ENCODE measurements at places on chromosomes 6 and 20.

DNA sequence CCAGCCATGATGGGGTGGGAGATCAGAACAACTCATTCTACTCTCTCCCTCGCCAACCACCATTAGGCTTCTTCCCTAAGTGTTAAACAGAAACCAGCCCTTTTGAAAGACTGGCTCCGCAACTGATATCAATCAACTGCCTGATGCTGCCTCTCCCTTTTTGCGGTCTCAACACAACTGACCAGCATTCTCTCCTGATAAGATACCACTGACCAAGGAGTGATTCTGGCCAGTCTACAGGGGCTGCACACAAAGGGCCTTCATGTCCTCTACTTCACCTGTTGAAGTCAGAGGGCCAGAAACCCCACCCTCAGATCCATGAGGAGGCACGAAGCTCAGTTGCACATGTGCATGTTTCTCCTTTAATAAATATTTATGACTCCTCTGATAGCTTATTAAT is 145.1 kb downstream of the CD24 start:
- no peak for DNase-seq

GRCh38 chr6:31529329-31530150 is 778 bp downstream of the MCCD1 start:
- DNase-seq = no peak

GRCh38 chr6:39182604-39183003 is 46.7 kb downstream of the KCNK5 start:
- no peak for DNase-seq

GRCh38 chr20:53599378-53599777 is 5.7 kb upstream of the ZNF217 start:
- DNase-seq = no peak

DNA sequence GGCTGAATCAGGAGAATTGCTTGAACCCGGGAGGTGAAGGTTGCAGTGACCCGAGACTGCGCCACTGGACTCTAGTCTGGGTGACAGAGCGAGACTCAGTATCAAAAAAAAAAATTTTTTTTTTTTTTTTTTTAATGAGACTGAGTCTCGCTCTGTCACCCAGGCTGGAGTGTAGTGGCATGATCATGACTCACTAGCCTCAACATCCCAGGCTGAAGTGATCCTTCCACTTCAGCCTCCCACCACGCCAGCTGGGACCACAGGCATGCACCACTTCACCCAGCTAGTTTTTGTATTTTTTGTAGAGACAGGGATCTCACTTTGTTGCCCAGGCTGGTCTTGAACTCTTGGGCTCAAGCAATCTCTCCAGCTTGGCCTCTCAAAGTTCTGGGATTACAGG is 53.3 kb downstream of the MYO6 start:
- no peak for DNase-seq

DNA sequence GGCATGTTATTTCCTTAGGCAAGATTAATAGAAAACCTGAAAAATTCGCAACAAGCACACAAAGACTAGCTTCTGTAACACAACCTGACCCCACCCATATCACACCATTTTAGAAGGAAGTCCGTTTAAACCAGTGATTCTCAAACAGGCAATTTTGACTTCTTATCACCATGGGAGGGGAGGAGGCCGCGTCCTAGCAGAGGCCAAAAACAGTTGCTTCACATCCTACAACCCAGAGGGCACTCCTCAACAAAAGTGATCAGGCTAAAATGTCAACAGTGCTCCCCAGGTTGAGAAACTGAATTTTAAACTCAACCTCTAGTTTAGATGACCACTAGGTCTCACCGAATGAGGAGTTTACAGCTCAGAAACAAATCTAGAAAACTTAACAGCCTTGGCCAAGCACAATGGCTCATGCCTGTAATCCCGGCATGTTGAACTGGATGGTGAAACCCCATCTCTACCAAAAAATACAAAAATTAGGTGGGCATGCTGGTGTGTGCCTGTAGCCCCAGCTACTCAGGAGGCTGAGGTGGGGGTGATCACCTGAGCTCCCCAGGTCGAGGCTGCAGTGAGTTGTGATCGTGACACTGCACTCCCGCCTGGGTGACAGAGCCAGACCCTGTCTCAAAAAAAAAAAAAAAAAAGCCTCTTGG is 3.4 kb downstream of the SNX5 start:
- no peak for DNase-seq

- no peak for DNase-seq
These were observed 90.7 kb downstream of the TRERF1 start for GRCh38 chr6:42361036-42361435.

GRCh38 chr20:38393259-38393658 is 41.9 kb downstream of the SNHG17 start:
- DNase-seq = no peak

- DNase-seq = no peak
These were observed 34.2 kb downstream of the PIM1 start for GRCh38 chr6:37204014-37204751.

DNA sequence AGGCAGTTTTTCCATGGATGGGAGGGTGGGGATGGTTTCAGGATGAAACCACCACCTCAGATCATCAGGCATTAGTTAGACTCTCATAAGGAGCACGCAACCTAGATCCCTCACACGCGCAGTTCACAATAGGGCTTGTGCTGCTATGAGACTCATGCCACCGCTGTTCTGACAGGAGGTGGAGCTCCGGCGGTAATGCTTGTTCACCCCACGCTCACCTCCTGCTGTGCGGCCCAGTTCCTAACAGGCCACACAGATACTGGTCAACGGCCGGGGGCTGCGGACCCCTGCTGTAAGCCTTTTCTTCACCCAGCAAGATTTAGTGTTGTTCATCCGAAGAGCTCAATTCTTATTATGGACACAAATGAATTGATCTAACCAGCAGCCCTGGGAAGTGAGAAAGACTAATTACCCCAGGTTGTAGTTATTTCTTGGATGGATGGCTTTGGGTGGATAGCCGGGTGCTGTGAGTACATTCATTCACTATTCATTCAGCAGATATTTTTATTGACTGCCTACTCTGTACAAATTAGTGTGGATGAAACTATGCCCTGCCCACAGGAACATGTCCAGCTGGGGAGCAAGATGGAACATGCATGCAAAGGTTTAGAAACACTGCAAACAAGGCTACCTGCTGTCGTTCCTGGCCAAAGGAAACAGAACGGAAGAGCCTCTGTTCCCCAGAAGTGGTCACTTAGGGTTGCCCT is 57.2 kb downstream of the RIOK1 start:
- DNase-seq = no peak

DNA sequence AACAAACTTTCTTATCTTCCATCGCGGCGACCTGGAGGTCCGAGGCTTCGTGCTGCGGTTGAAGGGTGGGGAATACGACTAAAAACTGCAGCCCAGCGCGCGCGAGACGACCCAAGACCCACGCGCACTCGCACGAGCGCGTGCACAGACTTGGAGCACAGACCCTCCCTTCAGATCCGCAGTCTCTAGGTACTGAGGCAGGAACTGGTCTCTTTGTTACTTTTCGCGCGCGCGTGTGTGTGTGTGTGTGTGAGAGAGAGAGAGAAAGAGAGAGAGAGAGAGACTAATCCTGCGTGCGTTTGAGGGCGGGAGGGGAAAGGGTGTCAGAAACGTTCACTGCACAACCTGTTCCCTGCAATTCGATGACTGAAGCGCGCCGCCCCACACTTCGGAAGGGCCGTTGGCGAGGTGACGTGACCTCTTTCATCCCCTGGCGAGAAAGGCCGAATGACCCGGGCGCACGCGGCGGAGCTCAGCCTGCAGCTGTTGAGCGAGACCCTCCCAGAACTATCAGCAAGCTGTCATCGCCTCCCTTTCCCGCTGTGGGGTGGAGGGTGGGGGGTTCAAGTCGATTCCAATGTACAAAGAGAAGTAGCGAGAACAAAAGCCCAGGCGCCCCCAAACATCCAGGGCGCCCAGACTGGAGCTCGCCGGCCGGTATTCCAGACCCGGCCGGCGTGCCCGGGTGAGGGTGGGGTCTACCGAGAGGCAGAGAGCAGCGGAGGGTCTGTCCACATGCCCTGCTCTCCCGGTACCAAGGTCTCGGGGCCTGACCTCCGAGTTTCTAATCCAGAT is 1.5 kb upstream of the TUBB2B start:
- DNase-seq = no peak

GRCh38 chr6:68978411-68978810 is 343.3 kb downstream of the ADGRB3 start:
- no peak for DNase-seq

Measured in GDM1 (cell line).